Stimulated activated CD4-positive, alpha-beta T cell treated with anti-CD3 and anti-CD28 coated beads, Interleukin-1b, Interleukin-23, amount 100 ng/mL, for 4 hours (primary cell): ENCODE measurements at places on chromosomes 12 and 14.

- no peak for DNase-seq
Measured at GRCh38 chr12:41367726-41368405, 179.7 kb downstream of the PDZRN4 start.

DNA sequence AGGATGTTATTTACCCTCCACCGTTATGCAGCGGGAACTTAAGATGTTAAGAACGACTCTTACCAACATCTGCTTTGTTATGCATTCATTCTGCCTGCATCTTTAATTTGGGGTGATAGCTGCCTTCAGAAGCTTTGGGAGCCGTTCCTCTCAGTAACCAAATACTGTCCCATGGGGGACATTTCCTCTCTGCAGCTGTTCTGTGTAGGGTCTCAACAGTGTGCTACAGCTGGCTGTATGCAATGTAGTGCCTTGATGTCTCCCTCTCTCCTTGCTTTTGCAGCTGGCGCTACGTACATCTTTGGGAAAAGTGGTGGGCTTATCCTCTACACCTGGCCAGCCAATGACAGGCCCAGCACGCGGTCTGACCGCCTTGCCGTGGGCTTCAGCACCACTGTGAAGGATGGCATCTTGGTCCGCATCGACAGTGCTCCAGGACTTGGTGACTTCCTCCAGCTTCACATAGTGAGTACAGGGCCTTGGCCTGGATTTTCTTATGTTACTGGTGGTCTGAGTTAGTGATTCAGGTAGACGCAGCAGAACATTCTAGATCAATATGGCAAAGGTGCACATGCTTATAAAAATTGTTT lies 744.3 kb downstream of the DIO2 start:
- DNase-seq: no peak

- DNase-seq: no peak
Measured at GRCh38 chr14:27371209-27371608, 773.4 kb upstream of the NOVA1 start.

DNA sequence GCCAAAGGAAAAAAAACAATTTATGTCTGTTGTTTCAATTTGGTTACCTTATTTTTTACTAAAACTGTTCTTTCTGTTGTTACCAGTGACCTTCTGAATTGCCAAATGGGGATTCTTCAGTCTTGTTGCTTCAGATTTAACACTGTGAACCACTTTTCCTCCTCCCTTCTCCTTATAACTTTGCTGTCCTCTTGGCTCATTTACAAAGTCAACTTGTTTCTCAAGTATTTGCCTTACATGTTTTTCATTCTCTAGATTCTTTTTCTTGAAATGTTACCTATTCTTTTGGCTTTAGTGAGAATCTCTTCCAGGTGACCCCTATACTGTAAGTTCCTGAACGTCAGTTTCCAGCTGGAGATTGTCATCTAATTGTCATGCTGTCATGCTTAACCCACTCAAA lies 19.4 kb downstream of the FUT8 start:
- DNase-seq: no peak

- DNase-seq: no peak
Measured at GRCh38 chr14:90293766-90294730, 37.7 kb downstream of the NRDE2 start.

DNA sequence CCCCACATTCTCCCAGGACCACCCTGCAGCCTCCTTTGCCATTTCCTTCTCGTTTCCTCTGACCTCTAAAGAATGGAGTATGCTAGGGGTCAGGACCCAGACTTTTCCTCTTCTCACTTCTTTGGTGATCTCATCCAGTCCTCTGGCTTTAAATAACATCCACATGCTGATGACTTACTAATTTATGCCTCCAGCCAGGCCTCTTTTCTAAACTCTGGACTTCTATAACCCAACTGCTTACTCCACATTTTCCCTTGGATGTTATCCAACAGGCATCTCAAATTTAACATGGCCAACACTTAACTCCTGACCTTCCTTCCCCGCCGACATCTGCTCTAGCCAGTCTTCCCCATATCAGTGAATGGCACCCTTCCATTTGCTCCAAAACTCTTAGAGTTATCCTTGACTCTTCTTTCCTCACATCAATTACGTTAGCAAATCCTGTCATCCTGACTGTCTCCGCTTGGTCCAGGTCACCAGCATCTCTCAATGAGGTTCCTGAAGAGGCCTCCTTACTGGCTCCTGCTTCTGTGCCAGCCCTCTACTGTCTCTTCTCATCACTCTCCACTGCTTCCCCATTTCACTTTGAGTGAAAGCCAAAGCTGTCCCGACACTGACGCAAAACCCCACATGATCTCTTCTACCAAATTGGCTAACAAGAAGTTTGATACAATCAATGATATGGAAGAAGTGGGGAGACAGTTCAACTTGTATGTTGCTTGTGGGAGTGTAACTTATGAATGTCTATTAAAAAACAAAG lies 42.7 kb downstream of the TMBIM6 start:
- DNase-seq: no peak

- no peak for DNase-seq
Measured at GRCh38 chr12:25695574-25695973, 142.5 kb upstream of the LMNTD1 start.

- no peak for DNase-seq
Measured at GRCh38 chr12:103085541-103085940, 128.1 kb downstream of the ASCL1 start.

DNA sequence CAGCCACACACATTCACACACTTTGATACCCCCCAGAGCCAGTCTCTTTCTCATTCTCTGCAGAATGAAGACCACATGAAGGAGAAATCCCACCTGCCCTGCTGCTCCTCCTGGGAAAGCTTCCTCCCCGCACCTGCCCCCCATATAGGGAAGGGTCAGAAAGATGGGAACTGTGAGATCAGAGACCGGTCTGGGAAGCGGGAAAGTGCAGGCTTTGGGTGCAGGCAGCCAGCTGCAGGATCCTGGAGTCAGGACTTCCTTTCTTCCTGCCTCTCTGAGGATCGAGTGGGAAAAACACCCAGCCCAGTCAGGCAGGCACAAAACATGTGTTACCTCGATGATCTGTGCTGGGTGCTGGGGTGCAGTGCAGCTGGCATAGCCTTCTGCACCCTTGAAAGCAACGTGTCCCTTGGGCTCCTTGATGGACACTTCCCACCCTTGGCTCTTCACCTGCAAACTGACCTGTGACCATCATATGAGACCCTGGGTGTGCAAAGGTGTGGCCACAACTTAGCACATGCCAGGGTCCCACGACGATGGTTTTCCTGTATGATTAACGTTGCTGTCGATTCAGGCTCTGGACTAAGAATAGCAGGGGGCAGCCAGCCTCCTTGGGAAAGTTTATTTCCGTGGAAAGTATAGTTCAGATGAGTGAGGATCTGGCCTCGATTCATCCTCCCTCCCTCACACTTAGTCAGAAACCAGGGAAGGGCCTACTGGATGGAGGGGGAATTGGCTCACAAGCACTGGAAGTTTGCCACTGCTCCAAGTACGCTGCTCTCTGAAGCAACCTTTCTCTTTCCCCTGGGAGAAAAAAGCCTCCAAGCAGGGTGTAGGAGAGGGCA lies 105.4 kb upstream of the MED13L start:
- no peak for DNase-seq

- no peak for DNase-seq
Measured at GRCh38 chr12:32201976-32202375, 95.3 kb downstream of the BICD1 start.
